ENCODE measurements at places on chromosomes 3 and 15. TPM values are rescaled to one million over a fixed set of nuclear protein-coding genes. Genes with fewer than 3 reads are reported as not detected.

The SLCO2A1 gene
- total RNA-seq, result 59.2 TPM

- DNase-seq, result no peak
Measured at GRCh38 chr3:98692787-98693473, 70.2 kb upstream of the ST3GAL6 start.

- no peak for DNase-seq
Measured at GRCh38 chr15:101242160-101242998, 9.5 kb downstream of the CHSY1 start.

GRCh38 chr3:143604402-143605185 lies 243.7 kb downstream of the SLC9A9 start:
- no peak for DNase-seq
